Glomerular endothelial cell (primary cell): ENCODE measurements at places on chromosomes 7 and 10. TPM values are rescaled to one million over a fixed set of nuclear protein-coding genes. Genes with fewer than 3 reads are reported as not detected.

Gene FAM25C
- total RNA-seq = not detected in 2 replicates

Gene PIP
- not detected in 2 replicates for total RNA-seq

Gene TSPAN33
- 0.18 and 0.68 TPM in 2 replicates for total RNA-seq

Gene OPN1SW
- not detected in 2 replicates for total RNA-seq

DNA sequence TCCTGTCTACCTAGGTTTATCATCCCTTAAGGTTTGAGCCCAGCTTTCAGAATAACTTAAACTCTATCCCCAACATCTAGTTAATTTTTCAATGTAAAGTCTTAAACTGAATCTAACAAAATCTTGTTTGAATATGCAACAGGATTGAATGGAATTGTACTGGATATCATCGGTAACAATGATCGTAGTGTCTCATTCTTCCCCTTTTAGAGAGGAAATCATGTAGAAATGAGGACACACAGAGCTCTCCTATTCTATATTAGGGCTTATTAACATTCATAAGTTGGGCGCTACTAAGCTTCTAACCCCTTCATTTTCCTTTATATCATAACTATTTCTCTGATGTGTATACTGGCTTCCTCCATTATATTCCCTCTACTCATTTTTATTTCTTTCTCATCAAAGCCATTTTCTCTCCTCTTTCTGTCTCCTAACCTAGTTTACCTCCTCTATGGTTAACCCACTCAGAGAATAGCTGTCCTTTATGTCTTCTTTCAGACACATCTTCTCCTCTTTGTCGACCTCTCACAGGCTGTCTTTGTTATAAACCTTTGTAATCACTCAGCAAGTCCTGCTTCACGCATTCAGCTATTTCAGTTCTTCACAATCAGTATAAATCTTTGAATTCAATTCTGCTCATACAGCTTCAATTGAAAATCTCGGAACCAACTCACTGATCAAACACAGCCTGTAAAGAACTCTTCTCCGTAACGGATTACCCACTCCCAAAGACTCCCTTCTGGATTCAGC lies 1019.0 kb upstream of the C7orf33 start:
- no peak for DNase-seq

- no peak for DNase-seq
Observed at GRCh38 chr10:114373631-114374030, 30.7 kb downstream of the AFAP1L2 start.

- no peak for DNase-seq
Observed at GRCh38 chr7:27560706-27561235, 101.9 kb downstream of the HIBADH start.

GRCh38 chr10:131655101-131655849 lies 245.5 kb upstream of the PPP2R2D start:
- DNase-seq = no peak

DNA sequence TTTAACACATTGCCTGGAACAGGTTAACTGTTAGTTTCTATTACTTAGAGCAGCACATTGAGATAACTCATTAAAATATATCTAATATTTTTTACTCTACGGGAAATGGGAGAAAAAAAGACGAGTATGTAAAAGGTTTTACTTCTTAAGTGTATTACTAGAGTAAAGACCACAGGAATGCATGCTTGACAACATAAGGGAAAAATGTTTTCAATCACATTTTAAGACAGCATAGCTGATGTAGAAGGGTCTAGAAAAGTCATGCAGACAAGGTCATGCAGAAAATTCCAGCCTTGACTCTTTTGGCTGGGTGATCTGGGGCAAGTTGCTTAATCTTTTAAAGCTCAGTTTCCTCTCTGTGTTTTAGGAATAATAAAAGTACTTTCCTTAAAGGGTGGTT lies 806.2 kb downstream of the CNTNAP2 start:
- DNase-seq = no peak

- no peak for DNase-seq
Observed at GRCh38 chr7:41867639-41868280, 164.9 kb upstream of the INHBA start.

- DNase-seq = no peak
Observed at GRCh38 chr10:80520661-80521470, 16.8 kb upstream of the SH2D4B start.

- DNase-seq = no peak
Observed at GRCh38 chr10:60661637-60662036, 116.6 kb upstream of the CDK1 start.

DNA sequence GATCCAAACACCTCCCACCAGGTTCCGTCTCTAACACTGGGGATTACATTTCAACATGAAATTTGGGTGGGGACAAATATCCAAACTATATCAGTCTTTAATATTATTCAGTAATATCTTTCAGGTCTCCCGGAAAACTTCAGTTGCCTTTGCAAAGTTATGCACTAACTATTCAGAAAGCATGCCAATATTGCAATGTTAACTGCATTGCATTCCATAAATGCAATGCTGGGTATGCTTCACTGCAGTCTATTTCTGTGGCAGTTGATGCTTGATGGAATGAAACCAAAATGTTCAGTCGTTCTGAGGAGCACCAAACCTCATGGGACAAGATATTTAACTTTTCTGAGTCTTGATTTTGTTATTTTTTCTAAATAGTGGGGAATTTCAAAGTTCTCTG lies 147.5 kb downstream of the SLC16A9 start:
- no peak for DNase-seq

GRCh38 chr7:51240868-51241267 lies 75.7 kb downstream of the COBL start:
- no peak for DNase-seq

DNA sequence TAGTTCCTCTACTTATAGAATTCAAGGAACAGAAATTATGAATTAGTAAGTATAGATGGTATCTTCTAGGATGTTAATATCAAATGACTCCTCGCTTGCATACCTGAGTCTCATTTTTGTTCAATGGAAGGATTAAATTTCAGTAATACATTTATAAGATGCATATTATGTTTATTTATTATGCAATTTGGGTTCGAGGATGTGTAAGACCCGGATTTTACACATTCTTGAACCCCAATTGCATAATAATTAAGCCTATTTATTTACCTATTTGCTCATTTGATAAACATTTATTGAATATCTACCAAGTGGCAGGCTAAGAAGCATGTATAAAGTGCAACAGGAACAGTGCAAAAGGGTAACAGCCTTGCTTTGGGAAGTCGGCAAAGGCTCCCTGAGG lies 52.6 kb downstream of the ICA1 start:
- no peak for DNase-seq

DNA sequence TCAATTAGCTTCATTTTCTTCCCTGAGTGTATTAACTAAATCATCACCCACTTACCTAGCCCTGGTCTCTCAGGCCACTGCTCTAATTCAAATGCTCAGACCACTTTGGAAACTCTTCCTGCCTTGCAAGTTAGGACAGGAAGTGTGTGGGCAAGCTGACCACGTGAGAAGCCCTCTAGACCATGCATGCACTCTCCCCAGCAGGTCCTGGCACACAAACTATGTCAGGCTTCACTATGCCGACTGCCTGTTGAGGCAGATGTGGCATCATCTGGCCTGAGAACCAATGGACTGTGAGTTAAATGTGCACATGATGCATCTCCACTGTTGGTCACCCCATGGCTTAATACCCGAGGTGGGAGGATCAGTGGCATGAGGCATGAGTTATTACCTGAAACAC lies 439.6 kb downstream of the GRID1 start:
- no peak for DNase-seq

- no peak for DNase-seq
Observed at GRCh38 chr10:24952707-24953645, 570 bp upstream of the PRTFDC1 start.

- DNase-seq = no peak
Observed at GRCh38 chr10:120381931-120382330, 75.1 kb upstream of the PLPP4 start.

GRCh38 chr10:104456802-104457542 lies 103.3 kb downstream of the CFAP58 start:
- no peak for DNase-seq

DNA sequence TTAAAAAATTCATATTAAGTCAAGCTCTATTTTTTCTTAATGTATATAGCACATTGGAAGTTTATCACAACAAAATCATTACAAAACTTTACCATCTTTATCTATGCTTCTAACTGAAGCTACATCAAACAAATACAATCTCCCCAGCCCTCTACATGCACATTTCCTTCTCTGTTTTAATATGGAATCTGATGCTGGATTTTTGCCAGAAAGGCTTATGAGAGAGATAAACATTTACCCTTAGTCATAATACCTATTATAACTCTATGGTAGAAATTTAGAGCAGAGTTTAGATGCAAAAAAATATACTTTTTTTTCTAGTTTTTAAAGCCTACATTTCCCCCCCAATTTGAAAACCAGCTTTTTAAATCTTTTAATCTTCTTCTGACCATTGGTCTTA lies 1198.6 kb downstream of the GATA3 start:
- no peak for DNase-seq

GRCh38 chr10:49107111-49107886 lies 8.0 kb downstream of the VSTM4 start:
- no peak for DNase-seq

DNA sequence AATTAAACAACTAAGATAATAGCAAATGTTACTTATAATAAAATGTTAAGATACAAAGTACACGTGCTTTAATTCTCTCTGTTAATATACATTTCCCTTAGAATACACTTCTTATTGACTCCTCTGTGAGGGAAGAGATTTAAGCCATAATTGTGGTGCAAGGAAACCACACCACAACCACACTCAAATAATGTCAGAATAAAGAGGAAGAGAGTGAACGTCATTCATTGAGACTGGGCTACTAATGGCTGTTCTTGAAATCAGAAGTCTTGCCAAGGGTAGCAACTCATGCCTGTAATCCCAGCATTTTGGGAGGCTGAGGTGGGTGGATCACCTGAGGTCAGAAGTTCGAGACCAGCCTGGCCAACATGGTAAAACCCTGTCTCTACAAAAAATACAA lies 10.0 kb downstream of the FAM171A1 start:
- no peak for DNase-seq

GRCh38 chr10:25261558-25261957 lies 86.8 kb downstream of the GPR158 start:
- DNase-seq = no peak

DNA sequence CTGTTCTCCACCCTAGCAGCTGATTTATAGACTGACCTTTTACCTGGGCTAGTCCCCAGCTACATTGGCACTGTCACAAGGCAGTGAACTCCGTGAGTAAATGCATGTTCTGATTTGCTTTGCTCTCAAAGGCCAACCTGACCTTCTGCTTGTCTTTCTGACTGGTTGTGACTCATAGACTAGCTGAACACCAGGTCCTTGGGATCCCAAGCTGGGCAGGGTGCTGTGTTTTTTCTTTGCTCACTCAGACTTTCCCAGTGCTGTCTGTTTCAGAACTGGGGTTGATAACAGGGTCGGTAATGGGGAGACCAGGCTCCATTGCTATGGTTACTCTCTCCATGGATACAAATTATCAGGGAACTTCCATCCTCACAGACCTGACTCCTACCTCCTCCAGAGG lies 35.0 kb downstream of the EVX1 start:
- DNase-seq = no peak

- DNase-seq = no peak
Observed at GRCh38 chr10:29959586-29959985, 99.8 kb downstream of the JCAD start.

- no peak for DNase-seq
Observed at GRCh38 chr7:100102950-100103840, 1.8 kb downstream of the AP4M1 start.

DNA sequence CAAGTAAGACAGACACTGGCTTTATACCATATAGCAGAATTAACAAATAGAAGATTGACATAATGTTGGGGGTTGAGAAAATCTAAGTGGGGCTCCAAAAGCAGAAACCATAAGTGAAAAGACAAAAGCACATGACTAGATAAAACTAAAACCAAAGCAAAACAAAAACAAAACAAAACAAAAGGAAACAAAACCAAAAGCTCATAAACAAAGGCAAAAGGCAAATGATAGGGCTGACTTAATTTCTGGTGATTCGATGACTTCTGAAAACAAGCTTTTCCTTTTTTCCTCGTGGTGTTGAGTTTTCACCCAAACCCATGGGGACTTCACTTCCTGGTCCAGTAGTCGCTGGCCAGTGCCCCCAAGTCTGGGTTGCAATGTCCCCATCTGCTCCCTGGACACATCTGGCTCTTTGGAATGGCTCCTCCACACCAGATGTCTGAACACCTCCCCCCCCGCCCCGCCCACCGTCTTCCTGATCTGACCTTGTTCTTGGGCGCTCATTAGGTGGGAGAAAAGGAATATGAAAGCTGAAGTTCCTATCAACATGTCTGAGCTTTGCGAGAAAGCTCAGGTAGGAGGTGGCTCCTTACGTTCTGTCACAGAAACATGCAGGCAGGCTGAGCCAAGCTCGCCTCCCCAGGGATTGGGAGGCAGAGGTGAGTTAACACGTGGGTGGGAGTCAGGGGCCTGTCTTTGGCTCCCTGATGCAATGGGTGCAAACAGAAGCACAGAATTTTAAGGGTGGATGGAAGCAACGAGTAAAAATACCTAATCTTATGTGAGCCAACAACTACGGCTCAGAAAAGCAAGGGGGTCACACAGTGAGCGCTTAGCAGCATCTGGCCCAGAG lies 121.0 kb downstream of the NEURL1 start:
- no peak for DNase-seq

DNA sequence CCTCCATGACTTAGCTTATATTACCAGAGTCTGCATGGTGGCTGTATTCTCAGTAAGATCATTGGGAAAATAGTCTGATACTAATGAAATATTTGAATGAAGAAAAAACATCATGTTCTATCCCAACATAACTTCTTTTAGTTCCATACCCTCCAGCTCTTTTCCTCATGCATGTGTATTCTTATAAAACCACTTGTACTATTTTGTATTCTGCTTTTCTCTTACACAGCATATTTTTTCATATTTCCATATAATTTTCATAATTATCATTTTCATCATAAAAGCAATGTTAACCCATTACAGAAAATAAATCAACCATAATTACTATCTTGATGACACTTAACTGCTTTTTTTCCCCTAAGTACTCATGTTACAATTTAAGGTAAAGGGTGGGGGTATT lies 371.2 kb upstream of the LRGUK start:
- no peak for DNase-seq

DNA sequence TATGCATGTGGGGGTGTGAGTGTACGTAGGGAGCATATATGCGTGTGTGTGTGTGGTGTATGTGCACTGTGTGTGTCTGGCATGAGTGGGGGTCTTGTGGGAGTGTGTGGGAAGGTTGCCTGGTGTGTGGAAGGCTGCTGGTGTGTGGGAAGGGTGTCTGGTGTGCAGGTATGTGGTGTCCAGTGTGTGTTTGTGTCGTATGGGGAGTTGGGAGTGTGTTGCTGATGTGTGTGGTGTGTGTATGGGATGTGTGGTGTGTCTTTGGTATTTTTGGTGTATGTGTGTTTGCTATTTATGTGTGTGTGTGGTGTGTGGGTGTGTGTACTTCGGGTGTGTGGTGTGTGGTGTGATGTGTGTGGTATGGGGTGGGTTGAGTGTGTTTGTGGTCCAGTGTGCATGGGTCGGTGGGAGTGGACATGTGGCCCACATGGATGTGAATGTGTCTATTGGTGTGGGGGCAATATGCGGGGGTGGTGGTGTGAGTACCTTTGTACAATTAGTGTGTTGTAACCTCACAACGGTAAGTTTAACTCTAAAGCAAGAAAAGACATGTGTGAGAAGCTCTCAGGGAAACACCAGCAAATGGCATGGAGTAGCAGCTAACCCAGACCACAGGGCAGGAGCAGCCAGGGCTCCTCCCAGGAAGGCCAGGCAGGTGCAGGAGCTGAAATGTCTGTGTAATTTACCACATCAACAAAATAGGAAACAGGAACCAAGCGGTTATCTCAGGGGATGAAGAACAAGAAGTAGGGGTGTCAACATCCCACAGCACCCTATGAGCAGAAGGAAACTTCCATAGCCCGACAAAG lies 11.9 kb downstream of the ANTXRL start:
- no peak for DNase-seq

GRCh38 chr7:69763513-69763912 lies 165.2 kb downstream of the AUTS2 start:
- no peak for DNase-seq

GRCh38 chr10:44752451-44753441 lies 158.4 kb upstream of the TMEM72 start:
- no peak for DNase-seq
